Psoas muscle (tissue), 8 donors: ENCODE measurements at places on chromosomes 16 and 17. TPM values are rescaled to one million over a fixed set of nuclear protein-coding genes. Genes with fewer than 3 reads are reported as not detected.
A peak's percentile ranks its signal among the peaks of the same experiment; 100 is the strongest.

The CFAP97D1 gene
- not detected for total RNA-seq

The TBC1D28 gene
- not detected for total RNA-seq

- H3K4me3 ChIP-seq = no peak overlapping the region
- peaks cover 16% of the 10 kb centered on the region for H3K36me3 ChIP-seq
Observed at GRCh38 chr17:75487351-75488070, 27.8 kb downstream of the CASKIN2 start.

GRCh38 chr16:55488306-55488705 is 9.3 kb downstream of the MMP2 start:
- DNase-seq = no peak
- no peaks in the 10 kb centered on the region for H3K4me1 ChIP-seq
- peaks cover 16% of the 10 kb centered on the region for H3K36me3 ChIP-seq

The MPP3 gene
- total RNA-seq = 1.4 TPM

DNA sequence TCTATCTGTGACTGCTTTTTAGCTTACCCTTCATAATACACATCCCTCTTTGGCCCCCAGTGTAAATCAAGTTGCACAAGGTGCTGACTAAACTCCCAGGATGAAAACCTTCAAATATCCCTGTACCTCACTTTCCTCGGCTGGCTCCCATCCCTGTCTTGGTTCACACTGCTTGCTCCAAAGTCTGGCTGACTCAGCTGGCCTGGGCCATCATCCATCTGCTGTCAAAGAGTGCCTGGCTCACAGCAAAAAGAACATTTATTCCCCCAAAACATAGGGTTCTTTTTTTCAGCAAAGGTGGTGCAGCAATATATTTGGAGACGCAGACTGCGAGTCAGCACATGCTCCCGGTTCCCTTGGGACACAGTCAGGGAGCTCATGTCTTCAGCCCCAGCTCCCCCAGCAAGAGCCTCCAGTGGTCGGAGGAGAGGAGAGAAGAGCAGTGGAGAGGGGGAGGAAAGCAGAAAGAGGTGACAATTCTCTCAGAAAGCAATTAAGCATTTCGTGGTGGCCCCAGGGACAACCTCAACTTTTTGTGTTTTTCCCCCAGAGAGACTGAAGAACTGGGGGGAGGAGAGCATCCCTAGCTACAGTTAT is 26.1 kb downstream of the GPR142 start:
- H3K27me3 ChIP-seq = no peaks in the 10 kb centered on the region
- no peak overlapping the region for H3K4me3 ChIP-seq
- peaks cover 49% of the 10 kb centered on the region for H3K4me1 ChIP-seq
- peak overlapping the region; percentile 93 for H3K27ac ChIP-seq
- DNase-seq = peak; percentile 62

DNA sequence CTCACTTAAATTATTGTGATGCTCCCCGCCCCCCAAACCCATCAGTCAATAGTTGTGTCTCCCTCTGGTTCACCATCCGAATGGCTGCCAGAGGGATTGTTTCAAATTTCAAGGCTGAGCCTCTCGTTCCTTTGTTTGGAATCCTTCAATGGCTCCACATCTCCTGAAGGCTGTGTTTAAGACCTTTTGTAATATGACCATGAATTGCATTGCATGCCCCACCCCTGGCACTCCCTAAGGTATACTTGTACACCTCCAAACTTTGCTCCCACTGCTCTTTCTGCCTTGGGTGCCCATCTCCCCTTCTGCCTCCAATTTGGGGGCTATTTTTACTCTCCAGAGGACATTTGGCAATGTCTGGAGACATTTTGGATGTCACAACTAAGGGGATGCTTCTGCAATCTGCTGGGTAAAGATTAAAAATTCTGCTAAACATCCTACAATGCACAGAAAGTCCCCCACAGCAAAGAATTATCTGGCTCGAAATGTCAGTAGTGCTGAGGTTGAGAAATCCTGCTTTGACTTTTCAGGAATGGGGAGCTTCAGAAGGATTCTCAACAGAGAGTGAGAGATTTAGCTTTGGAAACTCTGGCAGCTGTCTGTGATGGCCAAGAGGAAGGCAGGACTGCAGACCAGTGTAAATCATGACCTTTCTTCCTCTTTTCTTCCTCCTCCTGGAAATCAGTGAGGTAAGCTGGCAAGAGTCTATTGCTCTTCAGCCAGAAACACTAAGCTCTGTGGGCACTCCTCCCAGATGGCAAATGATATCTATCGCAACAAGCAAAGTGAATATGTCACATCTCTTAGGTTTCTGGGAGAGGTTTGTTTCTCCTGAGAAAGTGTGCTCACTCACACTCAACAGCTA is 8.7 kb upstream of the IL4R start:
- H3K4me1 ChIP-seq = no peaks in the 10 kb centered on the region
- H3K36me3 ChIP-seq = no peaks in the 10 kb centered on the region
- no peak overlapping the region for H3K27ac ChIP-seq

The HBA1 gene
- 22.5 TPM for total RNA-seq
